ENCODE measurements at places on chromosomes 16 and 17.

GRCh38 chr17:64331366-64331765, 59.3 kb downstream of the PECAM1 start:
- DNase-seq: no peak

GRCh38 chr16:87671715-87672270, 69.5 kb downstream of the JPH3 start:
- DNase-seq: no peak

GRCh38 chr16:83335076-83335475, 472.7 kb upstream of the HSBP1 start:
- DNase-seq: no peak

DNA sequence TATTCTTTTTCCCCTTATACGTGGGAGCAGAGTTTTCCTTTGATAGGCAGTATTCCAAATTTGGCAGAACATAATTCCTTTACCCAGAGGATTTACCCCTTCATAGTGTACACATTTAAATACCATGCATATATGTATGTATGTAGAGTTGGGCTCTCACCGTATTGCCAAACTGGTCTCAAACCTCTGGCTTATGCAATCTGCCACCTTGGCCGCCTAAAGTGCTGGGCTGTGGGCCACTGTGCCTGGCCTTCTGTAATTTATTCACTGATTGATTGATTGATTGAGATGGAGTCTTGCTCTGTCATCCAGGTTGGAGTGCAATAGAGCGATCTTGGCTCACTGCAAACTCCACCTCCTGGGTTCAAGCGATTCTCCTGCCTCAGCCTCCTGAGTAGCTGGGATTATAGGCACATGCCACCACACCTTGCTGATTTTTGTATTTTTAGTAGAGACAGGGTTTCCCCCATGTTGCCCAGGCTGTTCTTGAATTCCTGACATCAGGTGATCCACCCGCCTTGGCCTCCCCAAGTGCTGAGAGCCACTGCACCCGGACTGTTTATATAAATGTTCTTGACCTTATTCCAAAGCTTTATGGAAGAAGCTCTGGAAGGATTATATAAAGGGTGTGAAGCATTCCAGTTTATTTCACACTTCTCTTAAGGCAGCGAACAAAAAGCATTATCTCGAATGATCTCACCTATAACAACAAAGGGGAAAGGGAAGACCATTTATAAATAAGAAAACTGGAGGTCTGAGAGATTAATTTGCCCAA, 14.9 kb downstream of the GLG1 start:
- DNase-seq: no peak

DNA sequence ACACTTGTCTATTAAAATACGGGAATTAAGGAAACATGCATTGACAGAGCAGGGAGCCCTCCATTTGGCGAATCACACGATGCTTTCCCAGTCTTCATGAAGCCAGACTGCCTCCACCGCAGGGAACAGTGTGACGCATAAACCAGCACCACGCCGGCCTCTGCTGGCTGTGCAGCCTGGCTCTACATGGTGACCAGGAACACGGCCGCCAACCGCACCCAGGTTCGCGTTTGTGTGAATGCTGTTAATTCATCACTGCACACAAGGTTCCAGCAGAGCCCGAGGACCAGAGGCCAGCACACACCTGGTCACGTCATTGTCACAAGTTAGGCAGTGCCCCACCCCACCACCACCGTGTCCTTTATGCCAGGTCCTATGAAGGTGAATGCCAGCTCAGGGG, 26.7 kb downstream of the TMEM204 start:
- no peak for DNase-seq

DNA sequence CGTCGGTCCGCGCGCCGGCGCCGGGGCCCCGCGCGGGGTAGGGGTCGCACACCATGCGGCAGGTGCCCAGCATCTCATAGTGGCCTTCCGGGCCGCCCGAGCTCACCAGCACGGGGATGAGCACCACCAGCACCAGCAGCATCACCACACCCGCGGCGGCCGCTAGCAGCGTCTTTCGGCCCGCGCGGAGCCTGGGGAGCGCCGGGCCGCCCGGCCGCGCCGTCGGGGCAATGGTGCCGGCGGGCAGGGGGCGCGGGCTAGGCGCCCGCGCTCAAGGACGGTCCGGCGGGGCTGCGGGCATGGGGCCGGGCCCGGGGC, 237 bp downstream of the C1QL1 start:
- no peak for DNase-seq

- DNase-seq: no peak
Measured at GRCh38 chr16:51056331-51056730, 94.7 kb downstream of the SALL1 start.

- no peak for DNase-seq
Measured at GRCh38 chr17:42386777-42387657, 1.2 kb downstream of the STAT3 start.

- DNase-seq: no peak
Measured at GRCh38 chr17:82684228-82684841, 14.2 kb downstream of the RAB40B start.

DNA sequence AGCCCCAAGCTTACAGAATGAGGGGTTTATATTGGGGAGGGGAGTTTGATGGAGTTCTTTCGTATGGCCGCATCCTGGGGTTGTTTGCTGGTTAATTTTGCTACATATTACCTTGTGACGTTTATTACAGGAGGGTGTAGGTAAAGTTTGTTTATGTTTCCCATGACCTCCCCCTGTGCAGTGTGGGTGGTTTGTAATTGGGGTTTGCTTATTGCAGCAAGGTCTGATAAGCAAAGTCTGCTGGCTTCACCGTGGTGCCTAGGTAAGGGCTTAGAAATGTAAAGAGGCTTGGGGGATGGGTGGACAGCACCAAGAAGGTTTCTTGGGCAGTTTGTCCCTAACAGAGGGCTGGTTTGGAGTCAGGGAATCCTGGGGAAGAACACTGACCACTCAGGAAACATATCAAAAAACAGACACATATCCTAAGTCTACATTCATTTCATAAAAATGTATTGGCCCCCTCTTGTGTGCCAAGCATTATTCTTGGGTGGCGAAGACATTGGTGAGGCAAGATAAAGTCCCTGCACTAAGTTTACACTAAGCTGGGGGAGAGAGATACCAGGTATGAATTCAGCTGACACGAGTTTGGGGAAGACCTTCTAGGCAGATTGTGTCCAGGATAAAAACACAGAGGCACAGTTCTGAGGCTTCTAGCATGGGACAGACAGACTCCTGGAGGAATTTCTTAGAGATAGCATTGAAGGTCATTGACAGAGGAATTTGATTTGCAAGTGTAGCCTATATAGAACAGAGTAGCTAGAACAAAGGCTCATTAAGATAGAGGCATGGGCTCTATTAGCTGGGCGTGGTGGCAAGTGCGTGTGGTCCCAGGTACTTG, 9.5 kb downstream of the ZNF764 start:
- DNase-seq: no peak

DNA sequence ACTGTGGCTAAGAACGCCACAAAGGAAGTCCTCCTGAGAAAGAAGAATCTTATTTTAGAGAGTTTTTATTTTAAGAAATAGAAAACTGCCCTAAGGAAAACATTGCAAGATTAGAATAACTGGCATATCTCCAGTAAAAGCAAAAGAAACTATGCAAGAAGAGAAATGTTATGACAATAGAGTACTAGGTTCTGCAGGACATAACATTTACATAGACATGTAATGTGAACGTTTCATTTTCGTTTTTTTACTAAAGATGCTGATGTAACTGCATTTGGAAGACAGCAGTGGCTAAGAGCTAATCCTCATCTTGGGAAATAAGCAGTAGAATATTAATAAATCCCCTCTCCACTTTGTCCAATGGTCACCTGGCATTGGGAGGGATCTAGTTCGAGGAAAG, 7.8 kb upstream of the ASGR2 start:
- DNase-seq: no peak

DNA sequence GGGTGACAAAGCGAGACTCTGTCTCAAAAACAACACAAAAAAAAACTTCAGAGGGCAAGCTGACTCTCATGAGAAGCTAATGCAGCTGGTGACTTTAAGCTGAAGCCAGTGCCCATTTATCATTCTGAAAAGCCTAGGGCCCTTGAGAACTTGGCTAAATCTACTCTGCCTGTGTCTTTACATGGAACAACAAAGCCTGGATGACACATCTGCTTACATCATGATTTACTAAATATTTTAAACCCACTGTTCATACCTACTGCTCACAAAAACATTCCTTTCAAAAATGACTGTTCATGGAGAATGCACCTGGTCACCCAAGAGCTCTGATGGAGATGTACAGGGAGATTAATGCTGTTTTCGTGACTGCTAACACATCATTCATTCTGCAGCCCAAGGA, 6.1 kb upstream of the ALOX12 start:
- DNase-seq: no peak

GRCh38 chr17:72624226-72624625, 468.3 kb downstream of the SLC39A11 start:
- no peak for DNase-seq

DNA sequence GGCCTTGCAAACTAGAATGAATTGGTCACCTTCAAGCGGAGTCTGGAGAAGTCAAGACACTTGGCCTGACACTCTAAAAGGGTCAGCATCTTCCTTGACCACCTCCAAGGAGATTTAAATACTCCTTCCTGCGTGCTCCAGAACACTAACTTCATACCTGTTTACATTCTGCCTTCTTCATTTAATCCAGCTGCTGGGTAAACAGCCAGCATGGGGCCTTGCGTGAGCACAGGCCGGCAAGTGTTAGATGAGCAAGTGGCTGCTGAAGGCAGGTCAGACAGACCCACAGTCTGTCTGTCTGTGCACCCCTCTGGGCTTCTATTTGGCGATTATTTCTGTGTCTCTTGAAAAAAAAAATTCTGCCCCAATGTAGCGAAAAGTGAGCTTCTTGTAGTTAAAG, 153.8 kb downstream of the MSI2 start:
- no peak for DNase-seq

GRCh38 chr17:76543482-76543825, 3.6 kb downstream of the PRCD start:
- no peak for DNase-seq

DNA sequence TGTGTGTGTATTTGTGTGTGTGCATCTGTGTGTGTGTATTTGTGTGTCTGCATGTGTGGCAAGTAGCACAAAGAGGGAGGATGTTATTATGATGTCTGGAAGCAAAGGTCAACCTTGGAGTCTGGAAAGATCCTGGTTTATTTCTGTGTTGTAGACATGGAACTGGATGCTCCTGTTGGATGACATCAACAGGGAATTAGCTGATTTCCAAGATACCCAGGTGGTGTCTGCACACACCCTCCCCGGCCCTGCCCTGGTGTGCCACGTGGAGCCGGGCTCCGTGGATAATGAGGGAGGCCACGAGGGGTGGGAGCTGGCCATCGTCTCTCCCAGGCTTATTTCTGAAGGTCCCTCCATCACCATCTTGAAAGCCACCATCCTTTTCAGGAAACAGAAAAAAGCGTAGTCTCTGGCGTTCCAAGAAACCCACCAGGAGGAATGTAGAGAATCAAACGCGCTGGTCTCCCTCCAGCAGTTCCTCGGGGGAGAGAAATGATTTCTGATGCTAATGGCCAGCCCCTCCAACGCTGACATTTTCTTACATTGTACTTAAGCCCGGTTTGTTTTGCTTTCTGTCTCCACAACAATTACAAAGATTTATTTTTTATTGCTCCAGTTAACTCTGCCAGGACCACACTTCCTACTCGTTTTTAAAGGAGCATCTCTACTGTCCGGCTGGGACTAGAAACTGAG, 93.3 kb downstream of the FOXL1 start:
- DNase-seq: no peak

DNA sequence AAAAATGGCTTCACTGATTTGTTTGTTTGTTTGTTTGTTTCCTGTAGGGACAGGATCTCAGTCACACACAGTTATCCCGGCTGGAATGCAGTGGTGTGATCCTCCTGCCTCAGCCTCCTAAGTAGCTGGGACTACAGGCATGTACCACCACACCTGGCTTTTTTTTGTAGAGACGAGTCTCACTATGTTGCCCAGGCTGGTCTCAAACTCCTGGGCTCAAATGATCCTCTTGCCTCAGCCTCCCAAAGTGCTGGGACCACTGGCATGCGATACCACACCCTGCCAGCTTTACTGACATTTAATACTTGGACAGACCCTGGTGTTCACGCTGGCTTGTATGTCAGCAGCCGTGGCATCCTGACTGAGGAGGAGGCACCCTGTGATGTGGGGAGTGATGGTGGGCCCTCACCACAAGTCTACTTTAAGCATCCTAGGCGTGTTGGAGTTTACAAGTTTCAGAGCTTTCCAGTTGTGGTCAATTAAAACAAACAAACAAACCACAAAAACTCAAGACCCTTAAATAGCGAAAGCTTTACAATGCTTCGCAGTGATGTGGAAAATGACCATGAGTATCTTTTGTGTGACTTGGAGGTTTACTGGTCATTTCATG, 5.1 kb downstream of the ABCA3 start:
- no peak for DNase-seq

- DNase-seq: no peak
Measured at GRCh38 chr16:77647726-77648125, 74.6 kb upstream of the NUDT7 start.
